ENCODE measurements at places on chromosomes 4 and X. TPM values are rescaled to one million over a fixed set of nuclear protein-coding genes. Genes with fewer than 3 reads are reported as not detected.

GRCh38 chrX:6184900-6185515 is 43.7 kb downstream of the NLGN4X start:
- peak; percentile 60 for DNase-seq

DNA sequence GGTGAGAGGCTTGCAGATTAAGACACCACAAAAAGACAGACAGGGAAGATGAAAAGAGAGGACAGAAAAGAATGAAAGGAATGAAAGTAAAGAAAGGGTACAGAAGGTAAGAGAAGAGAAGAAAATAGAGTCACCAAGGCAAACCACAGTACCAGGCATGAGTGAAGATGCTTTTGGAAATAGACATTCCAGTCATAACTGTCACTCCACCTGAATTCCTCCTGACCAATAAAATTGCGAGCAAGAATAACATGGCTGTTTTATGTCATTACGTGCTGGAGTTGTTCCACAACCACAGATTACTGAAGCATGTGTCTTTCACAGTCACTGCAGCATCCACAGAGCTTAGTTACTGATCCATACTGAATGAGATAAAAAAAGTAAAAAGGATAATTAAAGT is 864.9 kb upstream of the SLIT2 start:
- DNase-seq, result no peak

DNA sequence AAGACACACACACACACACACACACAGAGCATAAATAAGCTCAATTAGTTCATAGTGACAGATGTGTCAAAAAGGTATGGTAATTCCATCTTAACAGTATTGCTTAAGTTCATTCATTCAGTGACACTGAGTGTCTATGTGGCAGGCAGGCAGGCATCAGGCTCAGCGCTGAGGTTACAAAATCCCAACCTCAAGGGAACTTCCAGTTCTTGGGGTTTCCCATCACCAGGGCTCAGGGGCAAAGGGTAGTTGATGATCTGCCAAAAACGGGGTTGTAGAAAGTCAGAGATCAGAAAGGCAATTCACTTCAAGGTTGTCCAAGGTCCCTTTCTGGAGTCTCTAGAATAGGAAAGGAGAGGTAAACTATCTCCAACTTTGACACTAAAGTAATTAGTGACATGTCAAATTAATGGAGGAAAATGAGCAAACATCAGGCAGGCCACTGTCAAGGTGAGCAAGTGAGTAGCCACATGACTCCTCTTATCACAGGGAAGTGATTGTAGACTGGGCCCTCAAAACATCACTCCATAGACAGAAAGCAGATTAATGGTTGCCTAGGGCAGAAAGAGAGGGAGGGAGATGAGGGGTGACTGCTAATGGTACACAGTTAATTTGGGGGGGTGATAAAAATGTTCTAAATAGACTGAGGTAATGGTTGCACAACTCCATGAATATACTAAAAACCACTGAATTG is 41.8 kb downstream of the GPC4 start:
- no peak for DNase-seq

DNA sequence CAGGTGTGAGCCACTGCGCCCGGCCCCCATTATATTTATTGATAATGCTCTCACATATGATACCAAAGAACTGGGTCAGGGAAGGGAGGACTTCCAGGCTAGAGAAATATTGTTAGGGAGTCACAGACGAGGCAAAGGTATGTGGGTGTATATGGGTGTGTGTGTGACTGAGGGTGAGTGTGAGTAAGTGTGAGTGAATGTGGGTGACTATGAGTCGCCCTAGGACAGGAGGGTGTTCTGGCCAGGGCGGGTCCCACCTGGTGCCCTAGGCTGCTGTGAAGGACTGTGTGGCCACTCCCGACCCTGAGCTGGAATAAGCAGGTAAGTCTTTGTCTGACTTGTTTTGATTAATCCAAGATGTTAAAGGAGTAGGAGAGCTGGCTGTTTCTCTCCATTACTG is 34.4 kb downstream of the RWDD4 start:
- no peak for DNase-seq

- DNase-seq, result no peak
These were observed 11.7 kb upstream of the IL21 start for GRCh38 chr4:122632396-122633143.

DNA sequence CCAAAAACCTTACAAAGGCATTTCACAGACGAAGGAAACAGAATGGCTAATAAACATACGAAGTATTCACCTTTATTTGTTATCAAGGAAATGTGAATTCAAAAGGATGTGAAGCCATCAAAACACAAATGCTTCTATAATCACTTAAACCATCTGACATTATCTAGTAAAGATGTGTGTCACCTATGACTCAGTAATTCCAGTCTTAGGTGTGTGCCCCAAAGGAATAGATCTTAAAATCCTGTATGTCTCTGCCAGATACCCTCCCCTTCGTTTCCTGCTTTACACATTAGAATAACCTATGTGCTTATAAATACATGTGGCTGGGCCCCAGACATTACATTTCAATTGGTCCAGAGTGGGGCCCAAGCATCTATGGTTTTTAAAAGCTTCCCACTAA is 41.8 kb upstream of the CEP135 start:
- no peak for DNase-seq

DNA sequence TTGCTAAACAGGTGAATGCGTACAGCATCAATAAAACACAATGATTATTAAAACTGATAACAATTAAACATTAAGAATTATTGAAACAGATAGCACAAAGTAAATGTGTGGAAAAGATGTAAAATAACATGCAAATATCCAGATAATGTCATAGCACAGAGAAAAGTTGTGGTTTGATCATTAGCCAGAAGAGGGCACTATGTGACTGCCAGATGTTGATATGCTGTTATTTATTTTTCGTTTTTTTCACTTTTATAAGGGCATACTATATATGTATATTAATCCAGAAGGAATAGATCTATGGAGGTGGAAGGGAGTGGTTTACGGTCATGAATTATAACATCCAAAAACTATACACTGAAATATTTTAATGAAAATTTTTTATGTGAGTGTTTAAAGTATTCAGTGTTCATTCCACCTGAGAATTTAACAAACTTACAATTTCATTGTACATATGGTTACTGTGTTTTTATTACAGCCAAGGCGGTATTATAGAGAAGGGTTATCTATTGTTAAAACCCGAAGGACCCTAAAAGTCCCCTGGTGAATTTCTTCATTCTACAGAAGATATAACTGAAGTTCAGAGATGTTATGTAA is 211.9 kb upstream of the UGT8 start:
- no peak for DNase-seq

- no peak for DNase-seq
These were observed 465.5 kb upstream of the CTSO start for GRCh38 chr4:156419080-156419685.

DNA sequence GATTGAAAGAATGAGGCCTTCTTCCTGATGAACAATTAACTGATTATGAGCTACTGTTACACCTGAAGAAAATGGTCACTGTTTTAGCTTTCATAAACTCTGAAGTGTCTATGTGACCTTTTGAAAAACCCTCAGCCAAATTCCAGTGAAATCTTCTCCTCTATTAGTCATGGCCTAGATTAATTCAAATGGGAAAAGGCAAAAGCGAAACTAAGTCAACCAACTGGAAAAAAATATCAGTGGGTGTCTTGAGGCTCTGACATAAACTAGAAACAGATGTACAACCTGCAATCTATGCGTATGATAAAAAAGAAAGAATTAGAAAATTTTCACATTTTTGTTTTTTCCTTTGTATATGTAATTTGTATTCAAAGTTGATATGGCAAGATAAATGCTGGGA is 169.4 kb upstream of the BANK1 start:
- DNase-seq, result no peak

BEX3 gene
- total RNA-seq, result 96.0 TPM

GPR82 gene
- 1.2 TPM for total RNA-seq
